ENCODE measurements at places on chromosomes 11 and 22.

DNA sequence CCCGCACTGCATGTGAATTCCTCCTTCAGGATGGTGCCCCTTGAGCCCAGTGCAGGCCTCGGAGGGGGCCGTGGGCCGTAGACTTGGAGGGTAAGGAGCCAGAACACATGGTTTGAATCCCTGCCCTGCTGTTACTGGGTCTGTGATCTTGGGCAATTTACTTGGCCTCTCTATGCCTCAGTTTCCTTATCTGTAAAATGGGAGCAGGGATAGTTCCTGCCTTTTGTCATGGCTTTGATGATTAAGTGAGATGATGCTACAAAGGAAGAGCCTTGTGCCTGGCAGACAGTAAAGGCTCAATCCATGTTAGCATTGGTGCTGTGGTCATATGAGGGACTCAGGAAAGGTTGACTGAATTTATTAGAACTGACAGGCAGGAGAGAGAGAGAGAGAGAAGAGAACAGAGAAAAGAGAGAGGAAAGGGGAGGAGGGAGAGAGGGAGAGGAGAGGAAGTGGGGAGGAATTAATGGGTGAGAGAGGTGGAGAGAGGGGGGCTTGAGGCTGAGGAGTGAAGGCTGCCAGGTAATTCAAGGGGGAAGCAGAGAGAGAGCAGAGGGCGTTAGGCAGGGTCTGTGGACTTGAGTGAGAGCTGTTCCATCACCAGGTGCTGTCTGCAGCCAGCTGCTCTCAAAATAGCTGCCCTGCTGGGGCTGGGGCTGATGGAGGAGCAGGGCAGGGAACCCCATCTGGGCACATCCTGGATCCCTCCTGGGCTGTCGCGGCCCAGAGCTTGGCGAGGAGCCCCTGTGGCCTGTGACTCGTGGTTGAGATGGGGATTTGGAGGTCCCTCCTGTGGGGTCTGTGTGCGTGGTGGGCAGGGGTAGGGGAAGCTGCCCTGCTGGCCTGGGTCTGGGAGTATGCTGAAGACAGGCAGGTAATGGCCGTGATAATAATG is 44.1 kb downstream of the MCM5 start:
- no peak for DNase-seq

DNA sequence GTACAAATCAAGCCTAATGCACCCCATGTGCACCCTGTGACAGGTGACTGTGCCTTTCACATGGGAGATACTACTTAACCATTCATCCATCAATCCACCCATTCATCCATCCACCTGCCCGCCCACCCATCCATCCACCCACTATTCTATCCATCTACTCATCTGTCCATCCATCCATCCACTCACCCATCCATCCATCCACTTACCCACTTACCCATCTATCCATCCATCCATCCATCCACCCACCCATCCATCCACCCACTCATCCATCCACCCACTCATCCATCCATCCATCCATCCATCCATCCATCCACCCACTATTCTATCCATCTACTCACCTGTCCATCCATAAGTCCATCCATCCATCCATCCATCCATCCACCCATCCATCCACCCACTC is 7.5 kb downstream of the C11orf24 start:
- no peak for DNase-seq

DNA sequence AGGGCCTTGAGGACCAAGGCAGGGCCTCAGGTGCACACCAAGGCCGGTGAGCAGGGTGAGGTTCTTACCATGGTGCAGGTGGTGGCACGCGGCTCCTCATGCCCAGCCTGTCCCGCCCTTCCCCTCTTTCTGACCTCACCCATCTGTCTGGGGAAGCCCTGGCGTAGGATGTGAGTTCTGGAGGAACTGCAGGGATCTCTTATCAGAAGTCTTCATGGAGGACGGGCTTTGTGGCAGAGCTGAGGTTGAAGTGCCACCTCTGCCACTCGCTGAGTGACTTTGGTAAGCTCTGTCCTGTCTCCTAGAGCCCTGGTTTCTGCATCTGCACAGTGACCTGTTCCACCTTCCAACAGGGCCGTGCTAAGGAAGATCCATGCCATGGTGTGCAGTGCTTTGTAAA is 49.1 kb downstream of the LRRC32 start:
- no peak for DNase-seq

- no peak for DNase-seq
These were observed 231.7 kb upstream of the NARS2 start for GRCh38 chr11:78806214-78807004.

DNA sequence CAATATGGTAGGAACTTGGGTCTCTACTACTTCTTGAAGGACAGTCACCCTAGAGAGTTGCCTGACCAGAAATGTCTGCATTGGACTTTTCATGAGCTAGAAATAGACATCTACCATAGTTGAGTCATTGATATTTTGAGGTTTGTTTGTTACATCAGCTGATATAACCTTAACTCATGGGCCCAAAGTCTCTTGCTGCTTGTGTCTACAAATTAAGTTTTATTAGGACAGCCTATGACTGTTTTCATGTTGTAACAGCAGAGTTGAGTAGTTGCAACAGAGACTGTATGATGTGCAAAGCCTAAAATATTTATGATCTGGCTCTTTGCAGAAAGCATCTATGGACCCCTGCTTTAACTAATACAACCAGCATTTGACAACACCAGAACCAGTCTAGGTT is 155.3 kb downstream of the MIAT start:
- DNase-seq = no peak

DNA sequence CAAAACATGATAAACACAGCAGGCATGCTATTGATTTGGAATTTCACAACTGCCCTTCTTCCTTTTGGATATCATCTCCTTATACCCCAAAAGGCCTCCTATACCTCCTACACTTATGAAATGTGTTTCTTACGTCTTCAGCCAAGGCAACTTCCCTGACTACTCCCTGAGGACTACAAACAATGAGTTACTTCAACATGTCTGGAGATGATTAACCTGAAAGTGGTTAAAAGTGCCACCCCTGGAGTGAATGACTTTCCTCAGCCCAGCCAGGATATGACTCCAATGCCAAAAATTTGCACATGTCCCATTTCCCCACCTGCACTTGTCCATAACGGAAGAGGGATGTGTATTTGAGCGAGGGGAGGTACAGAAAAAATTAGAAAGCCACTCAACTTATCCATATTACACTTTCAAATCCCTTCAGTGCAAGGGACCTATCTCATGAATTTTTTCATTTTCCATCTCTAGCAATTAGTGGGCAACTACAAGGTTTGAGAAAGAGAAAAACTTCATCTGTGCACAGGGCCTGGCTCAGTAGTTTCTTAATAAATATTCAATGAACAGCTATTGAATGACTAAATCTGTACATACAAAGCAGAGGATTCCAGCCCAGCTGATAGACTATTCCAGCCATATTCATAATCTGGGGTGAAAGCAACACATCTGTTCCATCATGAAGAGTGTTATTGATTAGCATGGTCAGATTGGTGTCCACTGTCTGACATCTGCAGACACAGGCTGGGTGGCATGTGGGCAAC is 36.8 kb downstream of the KIRREL3 start:
- no peak for DNase-seq

All from stimulated activated naive CD8-positive, alpha-beta T cell treated with anti-CD3 and anti-CD28 coated beads, Interleukin-15, Interleukin-2, amounts not matched to agents 100 U/mL and 50 U/mL, for 24 hours (primary cell).